ENCODE measurements at places on chromosomes 1 and 21.

- no peak for DNase-seq
Observed at GRCh38 chr1:188027613-188028012, 1198.9 kb downstream of the PLA2G4A start.

DNA sequence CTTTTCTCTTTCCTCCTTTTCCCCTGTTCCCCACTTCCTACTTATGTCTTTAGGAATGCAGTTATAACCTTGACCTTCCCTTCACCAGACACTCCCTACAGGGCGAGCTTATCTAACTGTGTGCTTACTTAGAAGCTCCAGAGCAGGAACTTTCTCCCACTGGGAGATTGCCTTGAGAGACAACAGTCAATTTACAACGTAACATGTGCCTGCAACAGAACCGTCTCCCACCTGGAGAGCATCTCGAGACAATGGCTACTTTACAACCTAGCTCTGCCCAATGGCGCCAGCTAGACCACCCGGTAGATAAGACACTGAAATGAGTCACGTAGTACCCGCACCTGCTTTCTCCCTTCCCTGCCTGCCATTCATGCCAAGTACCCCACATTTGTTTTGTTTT is 16.7 kb downstream of the HMGN1 start:
- no peak for DNase-seq

GRCh38 chr1:246280551-246280950 is 226.5 kb downstream of the SMYD3 start:
- no peak for DNase-seq

- DNase-seq, result no peak
Observed at GRCh38 chr1:113949007-113949406, 19.9 kb downstream of the HIPK1 start.

All from stimulated activated CD8-positive, alpha-beta memory T cell treated with anti-CD3 and anti-CD28 coated beads, Interleukin-7, amount 100 ng/mL, for 24 hours (primary cell).